ENCODE measurements at places on chromosomes 6 and 20.

DNA sequence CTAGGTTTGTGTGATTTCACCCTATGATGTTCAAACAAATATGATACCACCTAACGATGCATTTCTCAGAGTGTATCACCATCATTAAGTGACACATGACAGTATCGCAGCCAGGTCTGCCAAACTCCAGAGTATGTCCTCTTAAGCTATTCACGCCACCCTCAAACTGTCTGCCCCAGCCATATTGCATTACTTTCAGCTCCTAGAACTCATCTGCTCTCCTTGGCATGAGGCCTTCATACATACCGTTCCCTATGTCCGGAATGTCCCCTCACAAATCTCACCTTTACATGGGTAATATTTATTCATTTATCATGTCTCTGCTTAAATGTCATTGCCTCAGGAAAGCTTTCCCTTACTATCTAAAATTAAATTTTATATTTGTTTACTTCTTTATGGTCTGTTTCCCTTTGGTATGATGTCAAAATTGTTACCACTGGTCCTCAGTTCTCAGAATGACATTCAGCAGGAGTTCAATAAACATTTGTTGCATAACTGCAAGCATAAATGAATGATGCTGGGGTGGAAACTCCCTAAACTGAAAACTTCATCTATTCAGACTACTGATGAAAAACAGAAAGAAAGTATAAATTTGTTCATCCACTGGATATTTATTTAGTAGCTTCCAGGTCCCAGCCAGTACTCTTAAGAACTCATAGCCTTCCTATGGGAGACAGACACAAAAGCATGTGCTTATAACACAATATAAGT, 3.2 kb downstream of the SESN1 start:
- no peak for DNase-seq

DNA sequence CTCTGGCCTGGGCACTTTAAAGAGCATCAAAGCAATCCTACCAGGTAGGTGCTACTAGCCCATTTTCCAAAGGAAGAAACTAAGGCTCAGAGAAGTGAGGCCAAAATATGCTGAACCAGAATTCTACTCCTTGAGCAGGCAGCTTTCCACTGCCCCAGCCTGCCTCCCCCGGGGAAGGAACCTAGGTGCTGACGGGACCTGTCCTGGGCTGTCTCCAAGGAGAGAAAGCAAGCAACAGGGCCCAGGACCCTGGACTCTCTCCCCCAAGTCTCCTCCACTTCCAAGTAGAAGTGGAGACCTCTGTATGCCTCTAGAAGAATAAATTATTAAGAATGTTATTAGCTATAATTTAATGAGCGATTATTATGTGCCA, 159.5 kb downstream of the MRPL14 start:
- DNase-seq, result no peak

GRCh38 chr6:35629876-35630378, 58.8 kb downstream of the FKBP5 start:
- DNase-seq, result no peak

DNA sequence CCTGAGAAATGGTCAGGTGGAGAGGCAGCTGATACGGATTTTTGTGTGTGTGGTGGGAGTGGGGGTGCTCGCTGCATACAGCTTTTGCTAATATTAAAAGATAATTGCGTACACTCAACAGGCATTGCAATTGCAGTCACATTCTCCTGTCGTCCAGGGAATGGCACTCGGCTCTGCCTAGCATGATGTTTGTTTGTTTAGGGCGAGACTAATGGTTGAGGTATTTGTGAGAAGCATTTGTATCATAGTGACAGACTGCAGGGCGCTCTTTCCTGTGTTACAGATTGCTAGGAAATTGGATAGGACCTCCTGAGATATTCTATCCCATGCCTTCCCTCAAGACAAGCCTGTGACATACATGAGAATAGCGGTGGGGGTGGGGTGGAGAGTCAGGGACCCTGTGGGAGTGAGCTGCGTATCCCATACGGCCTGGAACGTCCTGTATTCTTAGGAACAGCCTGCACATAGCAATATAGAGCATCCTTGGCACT, 207.4 kb downstream of the SOX4 start:
- DNase-seq, result no peak

- no peak for DNase-seq
These were observed 7.9 kb upstream of the ARMC12 start for GRCh38 chr6:35728683-35729678.

- DNase-seq, result no peak
These were observed 24.3 kb upstream of the NHSL1 start for GRCh38 chr6:138523347-138524210.

DNA sequence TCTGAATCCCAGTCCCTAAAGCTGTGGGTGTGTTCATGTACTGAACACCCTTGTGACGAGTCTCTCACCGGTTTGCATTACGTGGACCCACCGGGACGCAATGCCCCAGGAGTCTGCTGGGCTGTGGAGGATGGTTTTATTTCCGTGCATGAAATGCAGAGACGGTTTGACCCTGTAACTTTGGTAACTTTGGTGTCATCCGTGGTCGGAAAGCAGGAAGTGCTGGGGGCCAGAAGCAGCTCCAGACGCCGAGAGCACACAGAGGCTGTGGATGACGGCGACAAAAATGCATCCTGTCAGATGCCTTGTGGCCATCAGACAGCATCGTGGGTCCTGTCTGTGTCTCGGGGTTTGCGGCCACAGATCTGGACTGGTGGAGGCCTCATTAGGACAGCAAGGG, 7.2 kb downstream of the BHLHE23 start:
- DNase-seq, result no peak

GRCh38 chr20:270517-270916, 13.0 kb downstream of the DEFB132 start:
- no peak for DNase-seq

- DNase-seq, result no peak
These were observed 401.5 kb upstream of the ADGRB3 start for GRCh38 chr6:68233623-68234022.

GRCh38 chr20:62052842-62053464, 12.7 kb downstream of the TAF4 start:
- DNase-seq, result no peak

DNA sequence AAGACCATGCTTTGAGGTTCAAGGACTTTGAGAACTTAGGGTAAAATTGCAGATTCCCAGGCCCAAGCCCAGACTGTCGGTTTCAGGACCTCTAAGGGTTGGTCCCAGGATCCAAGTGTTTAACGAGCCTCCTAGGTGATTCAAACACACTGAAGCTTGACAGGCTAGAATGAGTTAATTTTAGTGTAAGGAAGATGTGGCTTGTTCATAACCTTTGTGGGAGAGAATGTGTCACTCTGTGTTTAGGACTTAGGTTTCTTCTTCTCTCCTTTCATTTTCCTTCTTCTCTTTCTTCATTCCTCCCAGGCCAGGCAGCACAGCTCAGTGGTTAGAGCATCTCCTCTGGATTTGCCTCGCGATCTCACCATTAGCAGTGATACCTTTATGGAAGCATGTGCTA, 104.8 kb upstream of the KCNG1 start:
- DNase-seq, result no peak

- peak; percentile 68 for DNase-seq
These were observed at the start of gene ZBTB2 for GRCh38 chr6:151391471-151392413. ZBTB2 (minus strand) TSS chr6:151391559; CDS start chr6:151373637, 17,922 bp downstream.

DNA sequence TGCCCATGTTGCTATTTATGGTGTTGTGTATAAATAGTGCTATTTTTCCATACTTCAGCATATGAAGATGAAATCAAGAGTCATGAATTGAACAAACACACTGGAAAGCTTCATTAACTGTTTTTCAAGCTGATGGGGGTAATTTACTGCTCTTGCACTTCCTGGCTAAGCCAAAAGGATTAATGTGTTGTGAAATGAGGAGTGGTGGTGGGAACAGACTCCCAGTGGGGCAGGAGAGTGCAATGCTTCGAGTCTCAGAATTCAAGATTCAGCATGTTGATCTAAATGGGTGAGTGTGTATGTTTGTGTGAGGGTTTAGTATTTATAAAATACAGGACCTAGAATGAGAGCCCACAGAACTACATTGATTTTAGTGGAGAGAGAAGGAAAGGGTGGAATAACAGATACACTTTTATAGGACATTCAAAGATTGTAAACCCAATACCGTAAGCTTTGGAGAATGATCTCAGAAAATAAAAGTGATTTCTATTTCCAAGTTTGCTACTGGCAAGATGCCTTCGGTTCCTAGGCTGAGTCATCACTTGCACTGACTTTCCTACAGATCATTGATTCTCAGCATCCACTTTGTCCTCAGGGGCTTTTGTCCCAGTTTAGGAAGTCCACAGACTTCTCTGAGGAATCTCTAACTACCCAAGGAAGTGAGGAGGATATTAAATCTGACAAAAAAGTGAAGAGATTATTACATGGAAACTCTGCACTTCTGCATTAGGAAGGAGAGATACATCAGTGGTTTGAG, 303.6 kb downstream of the TRDN start:
- DNase-seq, result no peak

- DNase-seq, result no peak
These were observed 306.5 kb upstream of the SPTLC3 start for GRCh38 chr20:12702312-12702711.

- DNase-seq, result no peak
These were observed 111.7 kb upstream of the CD93 start for GRCh38 chr20:23197836-23198235.

DNA sequence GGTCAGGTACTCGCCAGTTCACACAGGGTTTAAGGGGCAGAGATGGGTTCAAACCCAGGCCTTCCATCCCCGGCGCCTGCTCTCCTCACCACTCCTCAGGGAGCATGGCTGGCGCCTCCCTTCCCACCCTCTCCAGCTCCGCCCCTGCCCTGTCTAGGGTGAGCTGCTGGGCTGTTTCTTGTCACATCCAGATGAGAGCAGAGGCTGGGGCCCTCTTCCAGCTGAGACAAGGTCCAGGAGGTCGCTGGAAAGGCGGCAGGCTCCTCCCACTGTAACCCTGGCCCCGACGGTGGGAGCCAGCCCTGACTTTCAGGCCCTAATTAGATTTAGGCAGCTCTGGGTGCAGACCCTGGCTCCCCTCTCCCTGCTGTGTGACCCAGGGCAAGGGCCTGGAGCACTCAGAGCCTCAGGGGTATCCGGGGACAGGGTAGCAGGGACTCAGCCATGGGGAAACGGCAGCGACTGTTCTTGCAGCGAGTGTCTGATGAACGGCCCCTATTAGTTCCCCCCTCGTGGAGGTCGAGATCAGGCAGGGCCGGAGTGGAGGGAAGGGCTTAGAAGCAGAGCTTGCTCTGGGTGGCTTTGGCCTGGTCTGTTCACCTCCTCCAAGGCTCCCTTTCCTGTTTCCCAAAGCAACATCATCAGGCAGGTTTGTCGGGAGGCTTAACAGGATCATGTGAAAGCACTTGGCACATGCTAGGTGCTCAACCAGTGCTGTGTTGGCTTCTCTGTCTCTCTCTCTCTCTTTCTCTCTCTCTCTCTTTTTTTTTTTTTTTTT, 33.4 kb downstream of the SNAI1 start:
- DNase-seq, result no peak

GRCh38 chr20:757506-757905, 10.8 kb downstream of the SLC52A3 start:
- no peak for DNase-seq

DNA sequence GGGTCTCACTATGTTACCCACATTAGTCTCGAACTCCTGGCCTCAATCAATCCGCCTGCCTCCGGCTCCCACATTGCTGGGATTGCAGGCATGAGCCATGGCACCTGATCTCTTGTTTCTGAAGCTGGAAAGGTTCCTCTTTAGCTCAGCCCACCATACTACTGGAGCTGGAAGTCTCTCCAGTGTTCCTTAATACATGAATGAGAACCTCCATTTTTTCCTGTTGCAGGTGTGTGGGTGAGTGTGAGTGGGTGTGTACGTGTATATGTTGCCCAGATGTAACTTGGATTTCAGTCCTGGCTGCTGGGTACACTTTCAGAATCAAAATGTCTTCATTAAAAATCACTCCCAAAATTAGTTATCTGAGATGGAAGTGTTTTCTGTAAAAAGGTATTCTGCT, 11.1 kb downstream of the PNPLA1 start:
- DNase-seq, result no peak
